ENCODE measurements at places on chromosomes 7 and 10.

- DNase-seq = no peak
These were observed 23.6 kb downstream of the MKI67 start for GRCh38 chr10:128102480-128103228.

GRCh38 chr10:77939561-77940001 lies 13.0 kb upstream of the DLG5 start:
- DNase-seq = no peak

DNA sequence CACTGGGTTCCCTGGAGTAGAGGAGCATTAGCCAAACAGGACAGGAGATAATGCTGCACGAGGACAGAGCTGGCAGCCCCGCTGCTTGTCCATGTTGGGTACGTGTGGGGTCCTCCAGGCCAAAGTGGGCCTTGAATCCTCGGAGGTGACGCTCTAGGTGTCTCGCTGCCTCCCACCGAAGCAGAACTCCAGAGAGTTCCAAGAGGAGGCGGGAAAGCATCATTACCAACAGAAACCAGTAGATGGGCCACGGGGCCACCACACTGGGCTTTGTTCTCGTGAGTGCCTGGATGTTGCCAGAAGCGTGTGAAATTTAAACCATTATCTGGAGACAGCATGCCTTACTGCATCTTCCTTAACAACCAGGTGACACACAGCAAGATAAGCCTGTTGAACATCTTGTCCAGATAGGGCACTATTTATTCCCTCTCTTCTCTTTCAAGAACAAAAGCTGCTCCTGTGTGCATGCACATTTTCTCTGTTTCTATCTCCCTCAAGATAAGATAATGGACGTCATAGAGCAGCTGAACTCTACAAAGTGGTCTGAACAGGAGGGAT lies 56.8 kb downstream of the TNS3 start:
- no peak for DNase-seq

GRCh38 chr7:149292462-149292823 lies 30.4 kb downstream of the ZNF783 start:
- DNase-seq = no peak

DNA sequence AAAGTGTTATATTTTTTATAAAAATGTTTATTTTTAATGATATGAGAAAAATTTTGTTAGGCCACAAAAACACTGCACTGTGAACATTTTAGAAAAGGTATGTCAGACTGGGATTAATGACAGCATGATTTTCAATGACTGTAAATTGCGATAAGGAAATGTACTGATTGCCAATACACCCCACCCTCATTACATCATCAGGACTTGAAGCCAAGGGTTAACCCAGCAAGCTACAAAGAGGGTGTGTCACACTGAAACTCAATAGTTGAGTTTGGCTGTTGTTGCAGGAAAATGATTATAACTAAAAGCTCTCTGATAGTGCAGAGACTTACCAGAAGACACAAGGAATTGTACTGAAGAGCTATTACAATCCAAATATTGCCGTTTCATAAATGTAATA lies 64.8 kb upstream of the CAPZA2 start:
- DNase-seq = no peak

DNA sequence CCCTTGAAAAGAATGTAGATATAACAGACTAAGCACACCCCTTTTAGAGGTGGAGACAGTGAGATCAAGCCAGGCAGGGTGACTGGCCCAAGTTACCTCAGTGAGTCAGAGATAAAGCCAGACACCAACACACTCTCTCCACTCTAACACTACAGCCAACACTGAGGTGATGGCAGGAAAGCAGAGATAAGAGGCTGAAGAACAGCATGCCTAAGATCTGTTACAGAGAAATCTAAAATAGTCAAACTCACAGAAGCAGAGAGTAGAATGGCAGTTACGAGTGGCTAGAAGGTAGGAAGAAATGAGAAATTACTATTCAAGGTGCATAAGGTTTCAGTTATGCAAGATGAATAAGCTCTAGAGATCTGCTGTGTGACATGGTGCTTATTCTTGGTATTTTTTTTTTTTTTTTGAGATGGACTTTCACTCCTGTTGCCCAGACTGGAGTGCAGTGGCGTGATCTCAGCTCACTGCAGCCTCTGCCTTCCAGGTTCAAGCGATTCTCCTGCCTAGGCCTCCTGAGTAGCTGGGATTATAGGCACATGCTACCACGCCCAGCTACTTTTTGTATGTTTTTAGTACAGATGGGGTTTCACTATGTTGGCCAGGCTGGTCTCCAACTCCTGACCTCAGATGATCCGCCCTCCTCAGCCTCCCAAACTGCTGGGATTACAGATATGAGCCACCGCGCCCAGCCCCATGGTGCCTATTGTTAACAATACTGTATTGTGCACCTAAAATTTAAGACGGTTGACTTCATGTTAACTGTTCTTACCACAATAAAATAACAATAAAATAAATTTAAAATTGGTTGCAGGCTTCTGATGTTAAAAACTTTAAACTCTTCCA lies 28.7 kb downstream of the ICA1 start:
- DNase-seq = no peak

DNA sequence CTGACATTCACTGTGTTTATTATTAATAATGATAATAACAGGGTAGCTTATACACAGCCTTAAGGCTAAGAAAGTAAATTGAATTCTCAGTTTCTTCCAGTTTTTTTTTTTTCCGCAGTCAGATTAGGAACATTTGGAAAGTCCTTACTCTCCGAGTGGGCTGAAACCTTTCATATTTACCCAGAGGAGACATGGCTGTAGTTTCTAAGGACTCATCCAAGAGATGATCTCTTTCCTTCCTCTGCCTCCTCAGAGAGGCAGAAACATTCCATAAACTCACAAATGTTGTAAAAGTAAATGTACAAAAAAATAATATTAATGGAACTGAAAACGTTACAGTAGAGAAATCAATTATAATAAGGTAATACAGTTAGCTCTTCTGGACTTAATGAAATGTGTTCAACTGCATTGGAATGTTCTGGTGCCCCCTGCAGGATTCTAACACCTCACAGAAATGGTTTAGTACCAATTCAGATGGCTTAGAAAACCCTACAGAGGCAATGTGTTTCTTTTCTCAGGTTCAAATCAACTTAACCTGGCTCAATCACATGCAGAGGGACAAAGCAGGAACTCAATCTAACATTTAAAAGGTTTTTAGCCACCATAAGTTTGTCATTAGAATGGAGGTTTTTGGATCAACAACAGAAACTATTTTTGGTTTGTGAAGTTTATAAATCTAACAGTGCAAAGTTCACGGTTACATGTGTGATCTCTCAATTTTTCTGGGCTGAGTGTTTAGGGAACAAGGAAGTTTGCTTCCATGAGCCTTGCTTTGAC lies 71.7 kb downstream of the ICA1 start:
- DNase-seq = peak; percentile 65

Measured in naive thymus-derived CD8-positive, alpha-beta T cell (primary cell).